Right ventricle myocardium superior (tissue), 1 donor: ENCODE measurements at places on chromosomes 3 and 15.

DNA sequence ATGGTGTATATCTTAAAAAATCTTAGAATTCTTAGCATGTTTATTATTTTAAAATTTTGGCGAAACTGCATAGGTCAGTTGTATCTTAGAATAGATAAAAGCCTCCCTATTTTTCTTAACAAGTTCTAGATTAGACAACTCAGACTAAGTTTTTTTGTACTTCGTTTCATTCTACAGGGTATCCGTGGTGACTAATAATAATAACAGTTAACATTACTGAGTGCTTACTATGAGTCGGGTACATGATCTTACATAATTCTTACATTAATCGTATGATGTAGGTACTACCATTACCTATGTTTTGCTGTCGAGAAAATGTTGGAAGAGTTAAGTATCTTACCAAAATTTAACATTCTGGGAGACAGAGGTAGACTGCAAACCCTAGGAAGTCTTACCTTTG, 60.7 kb downstream of the UBE2E2 start:
- DNase-seq: no peak

- no peak for DNase-seq
These were observed 371.1 kb downstream of the CHL1 start for GRCh38 chr3:567488-568185.

DNA sequence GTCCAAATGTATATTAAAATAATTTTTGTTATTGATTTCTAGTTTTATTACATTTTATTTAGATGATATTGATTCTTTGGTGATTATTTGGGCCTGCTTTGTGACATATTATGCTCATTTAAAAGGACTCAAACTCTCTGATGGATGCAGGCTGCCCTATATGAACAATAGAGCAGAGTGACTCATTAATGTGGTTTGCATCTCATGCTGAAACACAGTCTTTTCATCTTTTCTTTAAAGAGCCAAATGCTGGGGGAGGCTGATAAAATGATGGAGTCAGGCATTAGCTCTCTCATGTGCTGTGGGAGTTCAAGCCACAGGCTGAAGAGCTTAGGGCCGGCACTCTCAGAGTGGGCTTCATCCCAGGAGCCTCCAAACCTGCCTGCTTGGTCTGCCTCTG, 7.2 kb downstream of the PLA1A start:
- DNase-seq: no peak

- no peak for DNase-seq
These were observed 409.9 kb downstream of the FHIT start for GRCh38 chr3:60841355-60841754.
